Anterior cingulate cortex (tissue), 58 donors: ENCODE measurements at places on chromosomes 3 and 15.

DNA sequence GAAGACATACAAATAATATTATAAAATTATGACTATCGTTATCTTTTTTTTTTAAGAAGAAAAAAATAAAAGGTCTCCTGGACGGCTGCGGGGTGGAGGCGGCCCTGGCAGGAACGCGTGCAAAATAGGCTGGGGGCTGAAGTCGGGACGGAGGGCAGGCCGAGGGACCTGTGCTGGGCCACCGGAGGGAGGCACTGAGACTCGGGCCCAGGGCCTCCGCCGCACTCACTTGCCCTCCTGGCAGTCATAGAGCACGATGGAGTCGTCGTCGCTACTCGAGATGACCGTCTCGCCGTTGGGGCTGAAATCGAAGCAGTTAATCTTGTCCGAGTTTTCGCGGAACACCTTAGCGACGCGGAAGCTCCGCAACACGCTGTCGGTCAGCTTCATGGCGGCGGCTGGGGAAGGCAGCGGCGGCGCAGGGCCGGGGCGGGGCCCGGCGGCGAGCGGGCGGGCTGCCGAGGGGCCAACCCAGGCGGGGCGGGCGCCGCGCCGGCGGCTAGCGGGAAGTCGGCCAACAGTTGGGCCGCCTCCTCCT lies 408 bp downstream of the WDR82 start:
- DNase-seq: peak; percentile 68

DNA sequence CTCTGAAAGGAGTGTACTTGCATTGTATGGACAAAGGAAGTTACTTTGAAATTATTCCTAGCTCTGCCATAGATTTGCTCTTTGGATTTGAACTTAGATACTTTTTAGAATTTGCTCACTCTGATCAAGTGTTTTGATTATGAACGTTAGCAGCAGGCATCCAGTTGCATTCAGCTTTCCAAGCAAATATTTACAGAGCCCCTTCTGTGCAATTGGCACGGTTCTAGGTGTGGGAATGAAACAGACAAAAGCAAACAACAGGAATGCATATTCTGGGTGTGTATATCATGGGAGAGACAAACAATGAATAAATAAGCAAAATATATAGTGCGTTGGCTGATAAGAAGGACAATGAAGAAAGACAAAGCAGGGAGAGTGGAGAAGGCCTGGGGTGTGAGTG lies 125.5 kb upstream of the ADAMTS9 start:
- DNase-seq: no peak

GRCh38 chr3:458653-459310 lies 262.2 kb downstream of the CHL1 start:
- DNase-seq: no peak

GRCh38 chr3:138638641-138639040 lies 30.1 kb downstream of the FAIM start:
- DNase-seq: no peak

GRCh38 chr3:120355486-120355885 lies 6.3 kb upstream of the LRRC58 start:
- DNase-seq: no peak
